Omental fat pad (tissue), 4 donors: ENCODE measurements at places on chromosomes 3 and 15. TPM values are rescaled to one million over a fixed set of nuclear protein-coding genes. Genes with fewer than 3 reads are reported as not detected.

The KIF7 gene
- 6.5 TPM for total RNA-seq

The IDH3A gene
- total RNA-seq, result 72.5 TPM

DNA sequence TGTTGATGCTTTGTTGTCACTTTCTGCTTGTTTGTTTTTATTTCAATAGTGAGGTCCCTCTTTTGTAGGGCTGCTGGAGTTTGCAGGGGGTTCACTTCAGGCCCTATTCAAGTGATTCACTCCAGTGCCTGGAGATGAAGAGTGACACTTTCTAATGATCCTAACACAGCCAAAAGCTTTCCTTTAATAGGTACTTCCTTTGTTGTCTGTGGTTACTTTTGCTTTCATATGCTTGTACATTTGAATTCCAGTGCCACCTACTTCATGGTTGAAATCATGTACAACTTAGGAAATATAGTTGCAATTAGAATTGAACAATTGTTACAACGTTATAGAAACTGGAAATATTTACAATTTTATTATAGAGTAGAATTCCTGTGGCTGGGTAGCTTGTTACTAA is 466.8 kb upstream of the EPHA3 start:
- no peak for DNase-seq

The CEP152 gene
- 3.2 TPM for total RNA-seq

DNA sequence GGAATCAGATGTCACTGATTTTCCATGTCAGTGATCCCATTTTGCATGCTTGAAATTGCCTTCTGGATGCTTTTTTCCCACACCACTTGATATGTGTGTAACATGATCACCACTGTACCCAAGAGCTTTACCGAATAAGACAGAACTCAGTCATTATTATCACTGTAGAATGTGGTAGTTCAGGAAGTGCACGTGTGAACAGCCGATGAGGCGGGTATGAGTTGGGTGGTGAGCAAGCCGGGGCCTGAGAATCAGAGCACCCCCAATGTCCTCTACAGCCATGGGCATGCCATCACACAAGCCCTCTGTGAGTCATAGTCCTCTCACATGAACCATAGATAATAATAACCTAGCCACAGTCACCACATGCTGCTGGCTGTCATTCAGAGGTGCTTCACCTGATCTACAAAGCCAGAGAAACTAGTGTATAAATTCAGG is 470.8 kb downstream of the SOX2 start:
- no peak for DNase-seq

DNA sequence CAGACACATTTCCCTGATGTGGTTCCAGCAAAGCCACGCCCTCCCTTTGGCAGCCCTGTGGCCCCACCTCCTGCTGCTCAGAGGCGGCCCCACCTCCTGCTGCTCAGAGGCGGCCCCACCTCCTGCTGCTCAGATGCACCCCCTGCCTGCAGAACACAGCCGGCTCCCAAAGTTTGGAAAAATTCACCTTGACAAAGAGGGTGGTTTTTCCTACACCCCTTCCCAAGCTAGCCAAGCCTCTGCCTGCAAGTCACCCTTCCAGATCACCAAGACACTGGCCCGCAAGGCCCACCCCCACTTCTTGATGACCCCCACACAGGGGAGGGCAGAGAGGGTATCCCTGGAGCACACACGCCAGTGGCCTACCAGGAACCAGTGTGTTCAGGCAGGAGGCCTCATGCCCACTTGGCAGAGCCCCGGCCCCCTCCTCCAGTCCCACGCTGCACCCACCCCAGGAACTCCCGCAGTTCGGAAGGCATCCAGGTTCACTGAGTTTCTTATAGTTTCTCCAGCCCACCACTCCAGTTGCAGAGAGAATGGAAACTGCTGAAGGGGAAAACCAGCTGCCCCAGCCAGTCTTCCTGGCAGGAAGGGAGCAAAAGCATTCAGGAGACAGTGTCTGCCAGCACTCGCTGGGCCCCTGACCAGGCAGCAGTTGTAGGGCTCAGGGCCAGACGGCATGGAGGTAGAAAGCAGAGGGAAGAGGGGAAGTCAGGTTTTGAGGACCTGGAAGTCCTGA is 2.3 kb upstream of the HAPLN3 start:
- DNase-seq, result peak; percentile 62

DNA sequence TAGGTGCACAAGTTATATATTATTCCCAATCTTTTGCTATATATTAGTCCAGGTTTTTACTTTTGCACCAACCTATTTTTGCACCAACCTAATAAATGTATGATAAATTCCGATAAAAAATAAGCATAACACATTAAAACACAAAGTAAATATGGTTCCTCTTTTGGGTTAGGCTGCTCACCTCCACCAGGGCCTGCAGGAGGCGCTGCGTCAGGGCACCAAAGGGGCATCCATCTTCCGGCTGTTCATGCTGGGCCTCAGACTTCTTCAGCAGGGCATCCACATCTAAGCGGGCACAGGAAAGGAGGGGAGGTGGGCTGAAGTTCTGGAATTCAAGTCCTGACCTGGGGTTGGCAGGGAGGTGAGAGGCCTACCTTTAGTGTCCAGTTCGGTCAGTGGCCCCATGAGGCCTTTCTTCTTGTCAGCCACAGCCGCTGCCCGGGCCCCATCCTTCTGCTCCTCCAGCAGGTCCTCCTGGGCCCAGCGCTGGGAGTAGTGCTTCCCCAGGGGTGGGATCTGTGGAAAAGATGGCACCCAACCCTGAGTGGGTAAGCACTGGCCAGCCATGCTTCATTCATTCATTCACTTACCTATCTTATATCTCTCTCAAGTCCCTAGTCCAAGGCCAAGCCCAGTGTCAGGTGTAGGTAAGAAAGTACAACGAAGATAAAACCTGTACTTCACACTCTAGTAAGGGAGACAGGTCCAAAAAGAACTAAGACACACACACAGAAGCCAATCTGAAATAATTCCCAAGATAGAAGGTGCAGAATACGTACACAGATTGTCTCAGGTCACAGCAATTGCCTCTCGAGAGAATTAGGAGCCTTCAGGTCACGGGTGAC is 5.2 kb downstream of the TADA3 start:
- DNase-seq, result no peak

DNA sequence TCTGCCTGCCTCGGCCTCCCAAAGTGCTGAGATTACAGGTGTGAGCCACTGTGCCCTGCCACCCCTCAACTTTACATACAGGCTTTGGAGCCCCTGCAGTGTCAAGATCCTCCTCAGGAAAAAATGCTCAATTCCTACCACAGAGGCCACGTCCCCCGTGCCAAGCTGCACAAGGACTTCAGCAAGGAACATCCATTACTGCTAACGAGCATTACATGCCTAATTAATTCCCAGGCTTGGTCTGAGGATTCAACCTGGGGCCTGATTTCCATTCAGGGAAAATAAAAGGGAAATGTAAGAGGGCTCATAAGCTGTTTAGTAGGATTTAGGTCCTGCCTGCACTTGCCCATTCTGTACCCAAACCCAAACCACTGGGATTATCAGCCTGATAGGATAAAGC is 161.4 kb downstream of the RAB11A start:
- DNase-seq, result no peak

DNA sequence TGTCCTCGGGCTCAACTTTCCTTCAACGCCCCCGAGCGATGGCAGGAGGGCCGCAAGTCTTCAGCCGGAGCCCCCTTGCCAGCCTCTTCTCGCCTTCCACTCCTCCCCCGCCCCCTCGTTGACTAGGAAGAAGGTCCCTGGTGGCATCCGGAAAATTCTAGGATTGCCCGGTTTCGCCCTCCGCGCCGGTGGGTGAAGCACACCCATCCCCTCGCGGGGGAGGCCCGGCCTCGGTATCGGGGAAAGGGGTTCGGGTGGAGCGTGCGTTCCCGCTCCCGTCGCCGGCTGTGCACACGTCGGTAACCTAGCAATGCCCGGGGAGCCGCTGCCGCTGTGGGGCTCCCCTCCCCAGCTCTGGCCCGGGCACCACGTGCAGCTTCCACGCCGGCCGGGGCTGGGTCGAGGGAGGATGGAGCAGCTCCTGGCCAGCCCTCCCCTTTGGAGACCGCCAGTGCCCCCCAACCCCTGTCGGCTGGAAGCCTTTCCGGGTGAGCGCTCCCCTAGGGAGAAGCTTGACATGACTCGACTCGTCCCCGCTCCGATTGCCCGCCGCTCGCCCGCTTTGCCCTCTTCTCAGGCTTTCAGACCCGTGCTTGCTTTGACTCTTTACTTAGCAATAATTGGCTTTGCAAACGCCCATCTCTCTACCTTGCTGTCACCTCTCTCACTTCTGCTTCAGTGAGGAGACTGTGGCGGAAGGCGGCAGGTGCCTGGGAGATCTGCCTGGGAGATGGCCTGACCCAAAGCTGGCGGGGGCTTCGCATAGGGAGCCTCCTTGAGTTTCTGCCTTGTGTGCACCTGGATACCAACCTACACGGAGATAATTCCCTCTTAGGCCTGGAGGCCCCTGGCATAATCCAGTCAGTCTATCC is 1.3 kb downstream of the CACNA1D start:
- no peak for DNase-seq
